ENCODE measurements at places on chromosomes 7 and 10.

DNA sequence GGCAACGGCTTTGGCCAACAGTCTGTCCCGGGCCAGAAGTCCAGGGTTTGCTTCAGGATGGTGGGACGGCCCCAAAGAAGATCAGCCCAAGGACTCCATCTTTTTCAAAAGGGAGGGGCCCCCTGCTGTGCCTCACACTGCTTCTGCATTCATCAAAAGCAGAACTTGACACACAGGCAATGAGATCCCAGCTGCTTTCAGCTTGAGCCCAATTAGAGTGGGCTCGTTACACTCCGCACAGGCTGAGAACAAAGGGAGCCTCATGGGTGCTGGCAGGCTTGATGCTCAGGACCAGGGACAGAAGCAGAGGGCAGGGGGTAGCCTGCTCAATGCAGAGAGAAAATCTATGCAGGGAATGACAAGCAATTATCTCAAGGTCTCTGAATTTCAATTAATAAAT lies 45.5 kb downstream of the VOPP1 start:
- DNase-seq: no peak

GRCh38 chr7:44262031-44262430 lies 61.3 kb downstream of the YKT6 start:
- no peak for DNase-seq

GRCh38 chr10:118584181-118584954 lies 11.1 kb downstream of the PRLHR start:
- no peak for DNase-seq

GRCh38 chr7:143351060-143351459 lies 11.5 kb downstream of the FAM131B start:
- DNase-seq: no peak

DNA sequence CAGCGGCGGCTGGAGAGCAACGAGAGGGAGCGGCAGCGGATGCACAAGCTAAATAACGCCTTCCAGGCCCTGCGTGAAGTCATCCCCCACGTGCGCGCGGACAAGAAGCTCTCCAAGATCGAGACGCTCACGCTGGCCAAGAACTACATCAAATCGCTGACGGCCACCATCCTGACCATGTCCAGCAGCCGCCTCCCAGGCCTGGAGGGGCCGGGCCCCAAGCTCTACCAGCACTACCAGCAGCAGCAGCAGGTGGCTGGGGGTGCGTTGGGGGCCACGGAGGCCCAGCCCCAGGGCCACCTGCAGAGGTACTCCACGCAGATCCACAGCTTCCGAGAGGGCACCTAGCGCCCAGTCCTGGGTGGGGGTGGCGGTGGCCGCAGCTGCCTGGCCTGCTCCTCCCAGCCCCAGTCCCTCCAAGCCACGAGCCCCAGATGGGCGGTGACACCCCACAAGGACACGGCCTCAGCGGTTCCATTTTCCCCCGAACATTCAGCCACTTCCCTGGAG lies 1.3 kb downstream of the BHLHA15 start:
- DNase-seq: no peak
